Activated T-cell treated with anti-CD3 and anti-CD28 coated beads, Interleukin-2, amount 50 U/mL, for 1 hour (primary cell): ENCODE measurements at places on chromosomes 1 and 21.

DNA sequence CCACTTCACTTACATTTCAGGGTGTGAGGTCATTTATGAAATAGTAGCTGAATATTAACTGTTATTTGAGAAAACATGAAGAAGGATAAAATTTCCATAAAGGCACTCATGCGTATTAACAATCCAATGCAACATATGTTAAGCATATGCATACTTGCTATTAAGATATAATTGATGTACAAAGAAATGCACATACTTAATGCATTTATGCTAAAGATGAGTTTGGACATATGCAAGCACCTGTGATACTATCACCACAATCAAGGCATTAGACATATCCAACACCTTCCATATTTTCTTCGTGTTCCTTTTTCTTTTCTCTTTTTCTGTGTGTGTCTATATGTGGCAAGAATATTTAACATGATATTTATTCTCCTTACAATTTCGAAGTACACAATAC, 464.8 kb upstream of the BRINP3 start:
- no peak for DNase-seq

- DNase-seq = no peak
These were observed 41.0 kb downstream of the KCND3 start for GRCh38 chr1:111948209-111949171.

GRCh38 chr1:12778061-12778460, 4.5 kb downstream of the PRAMEF12 start:
- DNase-seq = no peak

DNA sequence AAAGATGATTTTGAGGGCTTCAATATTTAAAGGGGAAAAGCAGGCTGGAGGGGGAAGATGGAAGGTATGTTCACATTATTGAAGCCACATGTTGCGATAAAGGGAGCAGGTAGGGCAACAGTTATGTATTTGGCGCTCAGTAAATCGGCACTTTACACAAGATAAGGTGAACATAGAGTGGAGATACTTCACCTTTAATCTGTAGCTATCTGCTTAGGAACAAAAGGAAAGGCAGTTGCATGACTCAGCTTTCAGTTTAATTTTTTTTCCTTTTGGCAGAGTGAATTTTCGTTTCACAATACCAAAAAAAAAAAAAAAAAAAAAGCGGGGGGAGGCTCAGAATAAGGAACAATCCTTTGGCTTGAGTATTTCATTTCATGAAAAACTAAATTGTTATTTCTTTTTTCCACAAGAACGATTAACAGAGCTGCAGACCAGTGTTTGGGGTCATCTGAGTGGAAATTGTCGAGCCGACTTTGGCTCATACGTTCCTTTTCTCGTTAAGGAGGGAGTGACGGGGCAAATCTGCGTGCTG, 1.1 kb upstream of the COQ8A start:
- no peak for DNase-seq

DNA sequence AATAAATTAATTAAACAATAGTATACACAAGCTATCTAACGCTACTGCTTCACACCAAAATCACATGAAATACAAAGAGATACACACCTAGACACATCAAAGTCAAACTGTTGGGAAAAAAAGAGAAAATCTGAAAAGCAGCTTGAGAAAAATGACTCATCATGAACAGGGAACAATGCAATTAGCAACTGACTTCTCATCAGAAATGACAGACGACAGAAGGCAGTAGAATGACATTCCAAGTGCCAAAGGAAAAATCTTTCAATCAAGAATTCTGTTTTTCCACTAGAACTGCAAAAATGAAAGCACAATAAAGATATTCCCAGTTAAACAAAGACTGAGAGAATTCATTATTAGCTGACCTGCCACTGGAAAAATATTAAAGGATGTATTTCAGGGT, 57.2 kb downstream of the CAPN9 start:
- no peak for DNase-seq

- no peak for DNase-seq
These were observed 1188.3 kb downstream of the BRINP3 start for GRCh38 chr1:189289346-189289745.

- no peak for DNase-seq
These were observed 90.6 kb upstream of the RALGPS2 start for GRCh38 chr1:178634445-178634844.

- DNase-seq = no peak
These were observed 668.0 kb downstream of the MRPL39 start for GRCh38 chr21:24939291-24939690.

DNA sequence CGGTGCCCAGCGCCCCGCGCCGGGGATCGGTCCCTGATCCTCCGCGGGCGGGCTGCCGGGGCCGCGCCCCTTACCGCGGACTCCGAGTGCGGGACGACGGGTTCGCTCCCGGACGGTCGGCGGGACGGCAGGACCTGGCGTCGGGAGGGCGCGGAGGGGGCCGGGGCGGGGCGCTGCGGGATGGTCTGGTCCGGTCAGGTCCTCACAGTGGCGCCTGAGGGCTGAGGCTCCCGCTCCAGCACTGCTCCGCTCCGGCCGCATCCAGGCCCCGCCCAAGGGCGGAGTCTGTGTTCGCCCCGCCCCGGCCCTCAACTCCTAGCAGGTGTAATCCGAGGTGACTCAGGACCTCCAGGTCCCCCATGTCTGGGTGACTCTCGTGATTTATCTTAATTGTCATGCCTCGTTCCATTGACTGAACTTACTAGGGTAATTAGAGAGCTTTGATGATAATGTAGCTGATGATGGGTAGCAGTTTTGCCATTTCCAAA, at the start of gene RAB3B:
Gene RAB3B (minus strand): TSS at position 223 of the 488 bp plus-strand sequence. CDS start 13,583 bp downstream, outside the sequence.
- peak; percentile 88 for DNase-seq

GRCh38 chr1:231990388-231990787, 363.8 kb downstream of the DISC1 start:
- DNase-seq = no peak

DNA sequence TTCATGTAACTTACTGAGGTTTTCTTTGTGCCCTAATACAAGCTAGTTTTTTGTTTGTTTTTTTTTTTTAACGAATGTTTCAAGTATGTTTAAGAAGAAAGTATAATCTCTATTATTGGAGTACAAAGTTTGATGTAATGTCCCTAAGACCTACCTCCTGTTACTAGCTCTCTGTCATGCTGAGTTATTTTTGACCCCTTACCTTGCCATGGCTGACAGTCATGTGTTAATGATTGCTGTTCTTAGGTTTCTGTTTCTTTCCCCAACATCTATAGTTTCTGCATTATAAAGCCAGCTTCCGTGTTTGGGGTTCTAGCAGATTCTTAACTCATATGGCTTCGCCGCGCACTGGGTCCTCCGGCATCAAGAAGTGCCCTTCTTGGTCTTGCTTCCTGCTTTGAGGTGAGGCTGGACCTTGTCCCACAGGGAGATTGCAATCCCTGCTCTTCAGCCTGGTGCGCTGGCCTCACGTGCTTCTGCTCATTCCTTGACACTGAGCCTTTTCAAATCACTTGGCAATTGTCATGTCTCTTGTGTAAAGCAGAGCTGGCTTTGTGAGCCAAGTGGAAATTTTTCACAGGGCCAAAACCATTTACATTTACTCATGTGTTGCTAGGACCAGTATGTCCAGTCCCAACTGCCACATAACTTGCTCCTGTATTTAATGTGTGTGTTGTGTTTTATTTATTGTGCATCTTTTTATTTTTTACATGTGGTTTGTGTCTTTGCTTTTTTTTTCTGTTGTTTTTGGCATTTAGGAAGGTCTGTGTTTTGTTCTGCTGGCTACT, 135.0 kb upstream of the COL6A1 start:
- no peak for DNase-seq

GRCh38 chr1:41611932-41612450, 127.5 kb upstream of the EDN2 start:
- no peak for DNase-seq

DNA sequence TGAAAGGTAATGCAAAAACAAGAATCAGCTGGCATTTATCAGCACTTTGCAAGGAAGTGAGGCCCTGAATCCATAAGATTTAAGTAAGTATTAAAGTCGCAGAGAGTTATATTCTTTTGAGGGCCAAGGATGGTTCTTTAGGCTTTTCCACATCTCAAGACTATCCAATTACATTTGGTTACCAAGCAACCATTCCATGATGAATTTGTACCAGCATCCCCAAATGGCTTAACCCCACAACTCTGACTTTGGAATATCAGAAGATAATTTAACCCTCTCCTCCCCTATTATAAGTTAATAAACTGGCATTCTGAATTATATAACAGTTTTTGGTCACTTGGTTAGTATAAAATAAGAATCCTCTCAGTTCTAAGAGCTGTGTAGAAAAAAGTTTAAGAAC, 2.8 kb downstream of the PHTF1 start:
- DNase-seq = no peak

GRCh38 chr1:28534671-28535070, 18.2 kb upstream of the TRNAU1AP start:
- DNase-seq = no peak

DNA sequence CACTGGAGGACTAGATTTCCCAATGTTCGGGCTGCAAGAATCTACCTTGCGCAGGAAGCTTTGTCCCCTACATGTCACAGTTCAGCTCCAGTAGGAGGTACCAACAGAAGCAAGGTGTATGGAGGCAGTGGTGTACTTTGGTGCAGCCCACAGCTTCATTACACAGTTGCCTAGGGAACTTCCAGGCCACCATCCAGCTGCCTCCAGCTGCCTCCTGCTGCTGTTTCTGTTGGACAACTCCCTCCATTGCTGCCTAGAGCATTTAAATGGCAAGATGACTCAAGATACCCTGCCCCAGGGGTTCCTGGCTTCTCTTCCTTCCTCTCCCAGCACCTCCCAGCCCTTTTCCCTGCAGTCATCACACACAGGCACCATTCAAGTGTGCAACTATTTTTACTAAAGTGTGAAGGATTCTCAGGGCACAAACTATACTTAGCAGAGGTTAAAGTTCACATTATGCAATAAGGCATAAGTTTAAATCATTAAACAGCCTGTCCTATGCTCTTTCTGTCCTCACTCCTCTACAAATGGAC, 39.0 kb upstream of the ATP1A1 start:
- no peak for DNase-seq

DNA sequence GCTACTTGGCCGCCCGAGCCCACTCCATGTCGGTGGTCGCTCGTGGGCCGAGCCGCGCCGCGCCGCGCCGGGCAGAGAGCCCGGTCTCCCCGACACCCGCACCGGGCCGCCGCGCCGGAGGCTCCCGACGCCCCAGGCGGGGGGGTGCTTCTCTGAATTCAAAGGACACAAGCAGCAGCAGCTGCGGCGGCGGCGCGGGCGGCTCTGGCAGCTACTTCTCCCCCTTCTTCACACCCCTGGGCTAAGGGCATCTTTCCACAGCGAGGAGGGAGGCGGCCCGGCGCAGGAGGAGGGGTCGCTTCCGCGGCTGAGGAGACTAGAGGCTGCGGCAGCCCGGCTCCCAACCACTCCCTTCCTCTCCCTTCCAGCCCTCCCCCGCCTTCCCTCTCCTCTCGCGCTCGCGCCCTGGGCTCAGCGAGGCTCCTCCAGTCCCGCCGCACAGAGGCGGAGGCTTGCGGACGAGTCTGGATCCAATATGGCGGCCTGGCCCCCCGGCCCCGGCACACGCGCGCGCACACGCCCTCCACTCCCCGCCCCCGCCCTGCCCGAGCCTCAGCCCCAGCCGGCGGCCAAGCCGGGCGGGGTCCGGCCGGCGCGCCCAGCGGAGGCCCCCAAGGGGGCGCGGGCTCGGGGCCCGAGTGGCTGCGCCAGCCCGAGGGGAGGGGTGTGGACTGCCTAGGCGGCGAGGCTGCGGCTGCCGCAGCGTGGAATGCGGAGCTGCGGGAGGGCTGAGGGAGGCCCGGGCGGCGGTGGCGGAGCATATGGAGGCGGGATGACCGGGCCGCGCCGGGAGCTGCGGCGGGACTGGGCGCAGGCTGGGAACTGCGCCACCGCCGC, at the start of gene CDC42BPA:
Gene CDC42BPA (minus strand): TSS at position 477 of the 837 bp plus-strand sequence. CDS start 1,310 bp downstream, outside the sequence.
- DNase-seq = peak; percentile 29

GRCh38 chr1:24849672-24850295, 80.3 kb downstream of the RUNX3 start:
- DNase-seq = peak; percentile 33

DNA sequence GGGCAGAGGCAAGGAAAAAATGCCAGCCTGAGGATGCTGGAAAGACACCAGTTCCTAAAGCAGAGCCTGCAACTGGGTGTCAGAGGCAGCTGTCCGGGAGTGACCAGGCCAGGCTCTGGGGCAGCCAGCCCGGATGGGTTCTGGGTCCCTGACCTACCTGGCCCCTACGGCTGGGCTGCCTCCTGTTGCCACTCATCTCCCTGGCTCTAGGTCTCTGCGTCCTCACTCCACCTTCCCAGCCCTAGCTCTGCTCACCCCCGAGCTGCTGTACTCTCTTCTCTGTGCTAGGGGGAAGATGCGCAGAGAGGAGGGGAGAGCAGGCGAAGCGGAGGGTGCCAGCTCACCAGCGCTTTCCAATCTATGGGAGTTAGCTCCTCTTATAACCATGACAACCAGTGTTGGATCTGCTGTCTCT, 9.0 kb downstream of the ARHGEF2 start:
- no peak for DNase-seq

- DNase-seq = peak; percentile 24
These were observed 333.4 kb downstream of the CHRM3 start for GRCh38 chr1:239719642-239720258.

DNA sequence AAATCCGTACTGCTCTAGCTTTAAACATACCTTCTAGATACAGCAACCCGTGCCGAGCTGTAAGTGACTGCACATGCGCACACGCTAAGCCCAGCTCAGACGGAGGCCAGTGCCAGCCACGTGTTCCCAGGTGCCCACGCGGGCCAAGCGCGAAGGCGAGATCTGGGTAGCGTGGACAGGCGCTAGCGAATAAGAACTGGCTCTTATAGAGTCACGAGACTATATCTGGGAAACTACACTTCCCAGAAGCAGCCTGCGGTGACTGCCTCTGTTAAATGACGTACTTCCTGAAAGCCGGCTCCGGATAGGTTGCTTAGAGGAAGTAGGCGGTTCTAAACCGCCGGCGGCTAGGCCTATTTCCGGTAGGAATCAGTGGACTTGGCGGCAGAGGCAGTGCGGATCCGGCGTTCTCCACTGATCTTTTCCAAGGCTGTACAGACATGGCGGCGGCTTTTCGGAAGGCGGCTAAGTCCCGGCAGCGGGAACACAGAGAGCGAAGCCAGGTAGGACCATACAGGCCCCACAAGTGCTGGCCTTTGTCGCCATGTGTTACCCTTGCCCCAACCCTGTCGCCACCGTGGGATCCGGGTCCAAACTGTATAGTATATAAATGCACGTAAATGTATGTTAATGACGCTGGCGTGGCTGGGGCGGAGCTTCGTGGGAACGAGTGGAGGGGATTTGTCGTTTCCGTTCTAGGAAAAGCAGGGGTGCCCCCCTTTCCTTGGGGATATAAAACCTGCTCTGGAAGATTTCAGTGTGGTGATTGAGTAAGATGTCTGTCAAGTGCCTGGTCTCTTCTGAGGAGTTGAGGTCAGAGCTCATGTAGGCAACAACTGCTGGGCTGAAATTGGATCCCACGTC, at the start of gene UTP11:
Gene UTP11 (plus strand): TSS at position 372 of the 864 bp plus-strand sequence. CDS start 69 bp downstream, at position 441.
- peak; percentile 85 for DNase-seq
